Ecto neural progenitor cell (in vitro differentiated cells): ENCODE measurements at places on chromosomes 1 and 21.

- no peak for DNase-seq
Measured at GRCh38 chr1:88140325-88140724, 543.7 kb upstream of the PKN2 start.

- DNase-seq, result no peak
Measured at GRCh38 chr1:225861834-225862580, 20.2 kb downstream of the TMEM63A start.

- no peak for DNase-seq
Measured at GRCh38 chr1:229547542-229547941, 11.0 kb downstream of the ABCB10 start.

DNA sequence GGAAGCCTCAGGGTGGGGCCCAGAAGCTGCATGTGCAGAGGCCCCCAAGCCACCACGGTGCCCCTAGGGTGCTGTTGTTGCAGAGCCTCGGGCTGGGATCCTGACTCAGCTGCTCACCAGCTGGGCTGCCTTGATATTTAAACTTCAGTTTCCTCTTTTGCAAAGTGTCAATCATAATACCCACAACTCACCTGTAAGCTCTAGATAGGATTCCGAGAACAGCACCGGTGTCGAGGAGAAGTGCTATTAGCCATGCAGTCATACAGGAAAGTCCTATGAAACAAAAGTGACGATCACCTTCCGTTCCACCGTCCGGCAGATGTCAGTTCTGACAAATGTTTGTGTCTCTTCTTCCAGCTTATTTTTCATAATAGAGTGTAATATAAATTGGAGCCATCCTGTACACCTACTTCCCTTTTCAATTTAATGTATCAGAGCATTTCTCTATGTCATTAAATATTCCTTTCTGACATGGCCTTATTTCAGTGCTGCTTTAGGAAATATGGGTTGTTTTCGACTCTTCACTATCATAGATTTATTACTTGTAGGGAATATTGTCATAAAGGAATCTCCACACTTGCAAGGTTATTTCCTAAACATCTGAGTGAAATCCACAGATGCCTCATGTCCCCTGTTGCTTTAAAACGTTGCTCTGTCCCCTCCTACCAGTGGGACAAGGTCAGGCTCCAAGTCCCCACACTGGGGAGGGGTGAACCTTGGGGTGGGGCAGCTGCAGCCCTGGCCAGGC lies 100.8 kb downstream of the SIK1 start:
- DNase-seq, result no peak

GRCh38 chr1:54153535-54154439 lies 987 bp upstream of the CDCP2 start:
- no peak for DNase-seq

DNA sequence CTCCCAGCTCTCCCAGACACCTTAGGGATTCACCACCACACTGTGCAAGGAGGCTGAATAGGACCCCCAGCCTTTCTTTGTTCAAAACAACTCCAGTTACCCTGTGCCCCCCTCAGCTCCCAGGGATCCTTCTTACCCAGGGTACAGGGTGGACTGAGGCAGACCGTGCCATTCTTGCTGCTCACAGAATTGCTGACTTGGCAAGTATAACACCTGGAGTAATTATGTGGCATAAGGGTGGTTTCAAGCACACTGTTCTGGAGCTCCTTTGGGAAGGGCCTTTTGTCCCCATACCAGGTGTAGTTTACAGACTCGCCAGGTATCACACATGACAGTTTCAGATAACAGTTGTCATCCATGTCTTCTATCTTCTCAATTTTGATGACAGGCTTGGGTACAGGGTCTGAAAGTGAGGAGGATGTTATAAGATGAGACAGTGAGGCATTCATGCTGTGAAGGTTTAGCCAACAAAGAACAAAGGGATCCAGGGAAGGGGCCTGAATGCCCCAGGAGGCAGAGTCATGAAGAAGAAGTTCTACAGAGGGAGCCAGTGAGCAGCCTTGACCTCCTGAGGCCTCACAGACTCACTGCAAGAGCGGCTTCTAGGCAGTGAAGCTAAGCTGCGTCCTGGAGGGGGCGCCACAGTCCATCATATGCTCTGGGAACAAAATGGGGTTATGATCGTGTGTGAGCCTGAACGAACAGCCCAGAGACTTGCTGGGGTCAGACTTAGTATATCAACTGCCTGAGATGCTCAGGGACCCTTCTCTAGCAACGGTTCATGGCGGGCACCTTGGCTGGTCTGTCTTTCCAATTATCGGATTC lies 30.3 kb downstream of the CD48 start:
- peak; percentile 89 for DNase-seq

DNA sequence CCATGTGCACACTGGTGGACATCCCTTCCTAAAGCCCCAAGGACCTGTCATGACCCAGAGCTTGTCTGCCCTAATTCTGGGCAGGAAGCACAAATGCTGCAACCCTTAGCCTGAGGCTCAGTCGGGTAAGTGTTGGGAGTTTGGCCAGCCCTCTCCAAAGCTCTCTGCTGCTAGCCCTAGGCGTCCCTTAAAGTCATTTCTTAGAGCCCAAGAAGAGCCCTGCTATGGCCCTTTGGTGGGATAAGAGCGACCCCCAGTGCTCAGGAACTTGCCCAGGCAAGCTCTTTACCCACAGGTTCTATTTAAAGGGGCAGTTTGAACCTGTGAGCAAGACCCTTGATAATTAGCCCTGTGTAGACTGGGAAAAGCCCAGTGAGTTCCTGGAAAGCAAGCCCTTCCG lies 356.8 kb downstream of the RRAGC start:
- peak; percentile 80 for DNase-seq

DNA sequence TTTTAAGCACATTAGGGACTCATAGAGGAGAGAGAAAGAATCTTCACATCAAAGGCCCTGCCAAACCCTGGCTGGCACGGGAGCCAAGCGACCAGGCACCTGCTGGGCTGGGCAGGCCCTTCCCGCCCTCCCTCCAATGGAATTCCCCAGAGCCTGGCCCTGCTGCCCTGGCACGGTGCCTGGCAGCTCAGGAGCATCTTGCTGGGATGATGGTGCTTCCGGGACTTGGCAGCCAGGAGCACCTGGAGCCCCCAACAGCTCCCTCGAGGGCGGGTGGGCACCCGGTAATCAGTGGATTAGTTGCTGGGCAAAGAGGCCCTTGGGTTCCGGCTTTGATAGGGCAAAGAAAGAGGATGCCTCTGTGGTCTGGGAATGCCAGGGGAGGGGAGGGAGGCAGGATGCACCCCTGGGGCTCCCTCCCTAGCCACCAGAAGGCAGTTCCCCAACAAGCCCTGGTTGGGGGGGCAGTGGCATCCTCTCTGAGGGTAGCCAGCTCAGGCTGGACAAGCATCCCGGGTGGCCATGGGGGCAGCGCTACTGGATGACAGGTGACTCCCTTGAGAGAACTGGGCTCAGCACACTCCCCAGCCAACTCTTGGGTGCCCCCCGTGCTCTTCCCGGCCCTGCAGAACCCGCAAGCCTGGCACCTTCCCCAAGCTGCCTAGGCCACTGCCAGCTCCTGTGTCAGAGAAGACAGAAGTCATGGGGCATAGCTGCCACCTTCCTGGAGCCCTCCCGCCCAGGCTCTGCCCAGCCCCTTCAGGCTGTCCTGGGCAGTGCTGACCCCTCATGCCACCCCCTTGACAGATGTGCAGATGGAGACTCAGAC lies 26.4 kb downstream of the KRTAP10-1 start:
- no peak for DNase-seq

- no peak for DNase-seq
Measured at GRCh38 chr1:23958810-23959460, 693 bp upstream of the PNRC2 start.

GRCh38 chr1:91553177-91553591 lies 52.5 kb downstream of the CDC7 start:
- DNase-seq, result no peak

DNA sequence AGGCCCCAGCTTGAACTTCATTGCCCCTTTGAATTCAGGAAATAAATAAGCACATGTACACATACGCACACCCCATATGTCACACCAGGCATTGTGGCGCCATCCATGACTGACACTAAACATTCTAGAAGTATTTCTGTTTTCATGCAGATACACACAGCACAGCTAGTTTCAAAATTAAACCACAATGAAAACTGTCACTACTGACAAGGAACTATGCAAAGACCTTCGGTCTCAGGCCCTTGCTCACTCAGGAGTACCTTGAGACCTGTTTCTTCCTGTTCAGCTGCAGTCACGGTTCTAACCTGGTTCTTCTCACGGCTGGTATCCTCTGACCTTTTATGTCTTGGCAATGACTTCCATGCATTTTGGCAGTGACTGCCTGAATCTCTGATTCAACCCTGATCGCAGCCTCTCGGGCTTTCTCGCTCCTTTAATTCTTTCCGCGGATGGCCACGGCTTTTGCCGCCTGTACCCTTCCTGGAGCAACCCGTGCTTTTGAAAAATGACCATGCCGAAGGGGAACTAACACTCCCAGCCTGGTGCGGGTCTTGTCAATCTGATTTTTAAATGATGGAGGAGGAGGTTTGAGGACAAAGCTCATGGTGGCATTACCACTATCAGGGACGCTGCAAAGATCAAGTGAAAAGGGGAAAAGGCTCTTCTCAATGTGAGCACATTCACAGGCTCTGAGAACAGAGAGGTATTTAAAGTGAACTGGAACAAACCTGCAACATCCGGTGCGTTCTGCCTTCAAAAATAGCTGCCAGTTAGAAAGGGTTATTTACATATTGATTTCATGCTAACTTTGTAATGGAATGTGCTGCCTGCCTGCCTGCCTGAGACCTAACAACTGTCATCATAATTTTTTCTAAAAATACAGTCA lies 384.6 kb downstream of the RRAGC start:
- DNase-seq, result no peak

DNA sequence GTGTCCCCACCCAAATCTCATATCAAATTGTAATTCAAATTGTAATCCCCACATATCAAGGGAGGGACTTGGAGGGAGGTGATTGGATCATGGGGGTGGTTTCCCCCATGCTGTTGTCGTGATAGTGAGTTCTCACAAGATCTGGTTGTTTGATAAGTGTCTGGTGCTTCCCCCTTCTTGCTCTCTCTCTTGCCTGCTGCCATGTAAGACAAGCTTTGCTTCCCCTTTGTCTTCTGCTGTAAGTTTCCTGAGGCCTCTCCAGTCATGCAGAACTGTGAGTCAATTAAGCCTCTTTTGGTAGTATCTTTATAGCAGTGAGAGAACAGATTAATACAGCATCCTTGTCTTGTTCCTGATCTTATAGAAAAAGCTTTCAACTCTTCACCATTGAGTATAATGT lies 6.5 kb upstream of the LRRC39 start:
- DNase-seq, result no peak

DNA sequence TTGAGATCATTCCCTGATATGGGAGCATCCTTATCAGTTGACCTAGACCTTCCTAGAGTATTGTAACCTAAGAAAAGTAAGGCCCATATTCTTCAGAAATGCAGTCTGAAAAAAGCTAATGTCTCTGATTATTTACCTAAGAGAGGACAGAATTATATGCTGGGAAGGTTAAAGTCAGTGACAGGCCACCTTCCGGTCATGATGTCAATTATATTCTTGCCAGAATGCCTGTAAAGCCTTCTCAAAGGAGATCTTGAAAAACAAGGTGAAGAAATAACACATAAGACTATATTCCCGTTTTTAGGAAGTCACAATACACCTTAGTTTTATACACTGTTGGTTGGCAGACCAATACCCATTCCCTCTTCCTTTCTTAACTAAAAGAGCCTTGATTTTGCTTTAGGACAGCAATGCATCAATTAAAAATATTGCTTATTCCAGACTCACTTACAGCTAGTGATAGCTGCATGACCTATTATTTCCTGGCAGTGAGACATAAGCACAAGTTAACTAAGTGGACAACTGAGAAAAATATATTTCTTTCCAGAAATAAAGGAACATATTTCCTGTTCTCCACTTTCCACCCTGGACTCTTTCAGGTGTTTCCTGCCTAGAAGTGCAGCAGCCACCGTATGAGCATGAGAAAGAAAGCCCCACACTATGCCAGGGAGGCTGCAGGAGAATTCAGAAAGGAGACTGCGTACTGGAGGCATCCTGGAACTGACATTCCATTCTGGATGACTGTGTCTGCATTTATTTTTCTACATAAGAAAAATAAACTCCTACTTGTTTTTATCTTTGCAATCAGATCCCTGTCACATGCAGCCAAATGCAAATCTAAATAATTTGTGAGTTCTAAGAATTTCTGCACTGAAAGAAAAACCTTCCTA lies 332.9 kb upstream of the PTBP2 start:
- DNase-seq, result no peak

- no peak for DNase-seq
Measured at GRCh38 chr1:102239247-102239646, 242.5 kb upstream of the OLFM3 start.

DNA sequence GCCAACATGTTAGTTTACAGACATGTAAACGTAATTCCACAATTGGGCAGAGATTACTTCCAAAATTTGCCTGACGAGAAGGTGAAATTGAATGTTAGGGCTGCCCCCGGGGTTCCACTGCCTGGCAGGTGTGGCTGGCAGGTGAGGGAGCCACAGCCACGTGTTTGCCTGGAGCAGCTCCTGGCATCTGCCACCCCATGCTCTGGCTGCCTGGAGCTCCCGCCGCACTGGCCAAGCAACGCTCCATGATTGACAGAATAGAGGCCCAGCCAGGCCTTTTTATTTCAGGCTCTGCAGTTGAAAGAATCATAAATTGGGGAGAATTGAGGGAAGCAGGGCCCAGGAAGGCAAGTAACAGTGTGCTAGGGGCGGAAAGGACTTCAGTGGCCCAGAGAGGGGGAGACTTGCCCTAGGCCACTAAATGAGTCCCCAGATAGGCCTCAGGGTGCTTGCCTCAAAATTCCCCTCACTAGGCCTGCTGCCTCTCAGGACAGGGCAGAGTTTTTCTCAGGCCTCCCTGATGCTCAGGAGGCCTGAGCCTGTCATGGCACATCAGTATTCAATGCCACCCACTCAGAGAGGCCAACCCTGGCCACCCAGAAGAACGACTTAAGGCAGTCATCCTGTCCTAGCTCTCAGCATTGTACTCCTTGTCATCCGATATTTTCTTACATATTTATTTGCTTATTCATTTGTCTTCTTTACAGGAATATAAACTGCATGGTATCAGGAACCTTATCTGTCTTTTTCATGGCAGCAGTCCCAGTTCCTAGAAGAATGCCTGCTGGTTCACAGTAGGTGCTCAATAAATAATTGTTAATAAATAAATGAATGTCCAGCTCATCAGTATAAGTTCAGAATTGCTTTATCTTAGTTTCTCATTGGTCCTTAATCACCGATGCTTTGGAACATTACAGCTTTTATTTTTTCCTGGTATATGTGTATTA lies 16.6 kb upstream of the S1PR1 start:
- DNase-seq, result no peak

GRCh38 chr1:57551476-57551875 lies 127.6 kb upstream of the DAB1 start:
- DNase-seq, result no peak
